ENCODE measurements at places on chromosomes 7 and 10.

GRCh38 chr7:73612598-73613269 lies 11.6 kb downstream of the MLXIPL start:
- no peak for DNase-seq

DNA sequence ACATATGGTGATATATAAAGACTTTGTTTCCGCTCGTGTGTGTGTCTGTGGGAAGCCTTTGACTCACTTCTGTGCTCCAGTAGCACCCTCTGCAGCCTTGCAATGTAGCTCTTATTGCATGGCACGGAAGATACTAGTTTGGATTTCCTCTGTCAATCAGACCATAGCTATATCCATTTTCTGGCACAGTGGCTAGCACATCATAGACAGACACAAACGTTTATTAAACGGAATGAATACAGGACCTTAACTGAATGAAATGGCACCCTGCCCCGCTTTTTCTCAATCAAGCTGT lies 124.0 kb upstream of the PTPN20 start:
- peak; percentile 20 for DNase-seq

DNA sequence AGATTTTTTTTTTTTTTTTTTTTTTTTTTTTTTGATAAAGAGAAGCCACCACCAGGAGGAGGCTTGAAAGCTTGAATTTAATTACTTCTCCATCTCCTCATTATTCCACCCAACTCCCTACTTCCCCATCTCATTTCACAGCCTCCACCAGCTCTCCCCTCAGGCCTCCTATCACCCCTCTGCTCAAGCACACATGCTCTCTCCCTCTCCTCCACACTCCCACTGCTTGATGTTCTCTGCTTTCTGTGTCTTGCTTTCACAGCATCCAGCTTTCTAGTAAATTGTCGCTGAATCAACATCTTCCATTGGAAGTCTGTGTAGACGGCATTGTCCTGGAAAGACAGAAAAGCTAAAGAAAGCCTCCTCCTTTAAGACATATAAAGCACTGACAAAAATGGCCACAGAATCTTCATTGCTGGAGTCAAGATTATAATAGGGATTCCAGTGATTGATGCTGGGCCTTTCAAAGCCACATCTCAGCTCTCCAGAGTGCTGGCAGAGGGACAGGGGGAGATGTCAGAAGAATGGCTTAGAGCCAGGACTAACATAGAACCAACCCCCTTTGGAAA lies 58.3 kb downstream of the DOCK4 start:
- no peak for DNase-seq

GRCh38 chr10:71763352-71764127 lies 9.8 kb downstream of the VSIR start:
- DNase-seq = no peak

DNA sequence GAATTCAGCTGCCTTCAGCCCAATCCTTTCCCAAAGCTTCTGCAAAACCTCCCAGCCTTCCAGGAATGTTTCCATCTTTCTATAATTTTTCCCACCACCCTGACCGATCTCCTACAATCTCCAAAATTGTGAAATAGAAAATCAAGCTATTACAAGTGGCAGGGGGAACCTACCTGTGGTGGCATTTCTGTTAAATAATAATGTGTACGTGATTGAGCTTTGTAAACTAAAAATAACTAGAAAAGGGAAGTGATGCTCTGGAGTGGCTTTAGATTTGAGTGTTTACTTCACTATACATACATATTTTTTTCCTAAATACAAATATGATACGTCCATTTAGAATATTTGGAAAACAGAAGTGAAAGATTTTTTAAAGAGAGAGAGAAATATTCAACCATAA lies 593.6 kb downstream of the GRM8 start:
- DNase-seq = no peak

DNA sequence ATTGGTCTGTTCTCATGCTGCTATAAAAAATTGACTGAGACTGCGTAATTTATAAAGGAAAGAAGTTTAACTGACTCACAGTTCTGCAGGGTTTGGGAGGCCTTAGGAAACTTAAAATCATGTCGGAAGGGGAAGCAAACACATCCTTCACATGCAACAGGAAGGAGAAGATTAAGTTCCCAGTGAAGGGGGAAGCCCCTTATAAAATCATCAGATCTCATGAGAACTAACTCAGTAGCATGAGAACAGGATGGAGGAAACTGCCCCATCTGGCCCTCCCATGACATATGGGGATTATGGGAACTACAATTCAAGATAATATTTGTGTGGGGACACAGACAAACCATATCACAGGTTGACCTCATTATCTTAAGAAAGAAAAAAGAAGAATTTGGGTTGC lies 134.5 kb downstream of the PPP1R3A start:
- DNase-seq = no peak

DNA sequence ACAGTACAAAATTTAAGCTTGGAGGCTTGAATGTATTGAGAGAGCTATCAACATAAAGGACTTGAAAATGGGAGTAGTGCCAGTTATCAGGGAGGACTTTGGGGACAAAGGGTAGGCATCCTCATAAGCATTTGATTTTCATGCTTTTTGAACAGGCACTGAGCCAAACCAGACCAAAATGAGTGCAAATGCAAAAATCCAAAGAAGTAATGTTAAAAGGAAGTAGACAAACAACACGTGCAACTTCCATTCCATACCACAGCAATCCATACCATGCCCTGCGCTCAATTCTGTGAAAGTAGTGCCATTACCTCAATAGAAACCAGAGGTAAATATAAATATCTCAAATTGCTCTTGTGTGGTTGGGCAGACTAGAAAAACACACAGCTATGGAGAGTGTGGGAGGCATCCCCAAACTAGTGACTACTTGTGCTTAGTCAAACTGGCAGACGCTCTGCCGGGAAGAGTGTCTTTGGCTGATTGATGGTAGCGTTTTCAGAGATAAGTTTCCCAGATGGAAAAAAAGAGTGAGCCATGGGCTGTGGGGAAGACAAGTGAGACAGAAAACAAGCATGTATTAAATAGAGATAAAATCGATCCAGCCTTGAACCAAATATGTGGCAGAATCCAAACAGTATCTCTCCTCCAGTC lies 161.5 kb downstream of the CREB5 start:
- no peak for DNase-seq

DNA sequence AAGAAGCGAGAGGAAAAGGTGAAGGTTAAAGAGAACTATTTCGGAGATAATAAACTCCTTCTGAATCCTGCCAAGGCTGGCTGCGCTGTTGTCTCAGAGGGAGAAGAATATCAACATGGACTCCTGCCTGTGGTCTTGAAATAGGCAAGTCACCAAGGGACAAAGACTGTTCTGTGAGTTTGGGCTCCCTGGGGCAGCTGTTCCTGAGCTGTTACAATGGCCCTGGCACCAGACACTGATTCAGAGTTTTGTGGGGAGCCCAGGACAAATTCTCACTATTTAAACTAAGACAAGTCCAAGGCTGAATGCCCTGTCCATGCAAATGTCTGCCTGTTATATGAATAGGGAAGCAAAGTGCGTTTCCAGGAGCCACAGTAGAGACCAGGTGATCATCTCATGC lies 81.4 kb downstream of the PRPF18 start:
- no peak for DNase-seq

Measured in T-cell (primary cell).